ENCODE measurements at places on chromosomes 12 and 14. TPM values are rescaled to one million over a fixed set of nuclear protein-coding genes. Genes with fewer than 3 reads are reported as not detected.

The MMP17 gene
- 5.7 TPM for total RNA-seq

The SMCO2 gene
- total RNA-seq = not detected

The INHBE gene
- 0.17 TPM for total RNA-seq

GRCh38 chr14:91607322-91608047 is 97.4 kb upstream of the PPP4R3A start:
- DNase-seq = no peak

DNA sequence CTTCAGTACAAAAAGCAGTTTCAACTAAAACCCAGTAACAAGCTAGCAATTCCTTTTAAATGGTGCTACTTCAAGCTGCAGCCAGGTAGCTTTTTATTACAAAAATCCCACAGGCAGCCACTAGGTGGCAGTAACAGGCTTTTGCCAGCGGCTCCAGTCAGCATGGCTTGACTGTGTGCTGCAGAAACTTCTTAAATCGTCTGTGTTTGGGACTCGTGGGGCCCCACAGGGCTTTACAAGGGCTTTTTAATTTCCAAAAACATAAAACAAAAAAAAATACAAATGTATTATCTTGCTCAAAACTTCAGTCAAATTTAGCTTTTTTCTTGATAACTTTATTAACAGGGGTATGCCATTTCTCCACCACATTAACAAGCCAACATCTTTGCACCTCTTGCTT is 3.6 kb upstream of the CLEC4E start:
- DNase-seq = peak; percentile 41

Measured in A172 (cell line).